ENCODE measurements at places on chromosomes 5 and 9.

DNA sequence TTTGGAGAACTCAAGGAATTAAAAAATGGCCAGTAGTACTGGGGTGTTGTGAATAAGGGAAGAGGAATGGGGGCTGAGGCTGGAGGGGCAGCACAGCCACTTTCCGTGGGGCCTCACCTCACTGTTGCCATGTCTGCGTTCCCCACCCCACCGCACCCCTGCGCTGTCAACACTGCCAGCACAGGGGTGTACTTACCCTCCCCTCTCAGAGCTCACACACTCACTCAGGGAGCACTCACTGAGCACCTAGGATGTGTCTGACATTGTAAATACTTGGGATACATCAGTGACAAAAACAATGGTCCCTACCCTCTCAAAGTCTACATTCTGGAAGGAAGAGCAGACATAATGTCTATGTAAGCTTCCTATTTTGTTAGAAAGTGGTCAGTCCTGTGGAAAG lies 3.4 kb upstream of the RPS14 start:
- DNase-seq: no peak

DNA sequence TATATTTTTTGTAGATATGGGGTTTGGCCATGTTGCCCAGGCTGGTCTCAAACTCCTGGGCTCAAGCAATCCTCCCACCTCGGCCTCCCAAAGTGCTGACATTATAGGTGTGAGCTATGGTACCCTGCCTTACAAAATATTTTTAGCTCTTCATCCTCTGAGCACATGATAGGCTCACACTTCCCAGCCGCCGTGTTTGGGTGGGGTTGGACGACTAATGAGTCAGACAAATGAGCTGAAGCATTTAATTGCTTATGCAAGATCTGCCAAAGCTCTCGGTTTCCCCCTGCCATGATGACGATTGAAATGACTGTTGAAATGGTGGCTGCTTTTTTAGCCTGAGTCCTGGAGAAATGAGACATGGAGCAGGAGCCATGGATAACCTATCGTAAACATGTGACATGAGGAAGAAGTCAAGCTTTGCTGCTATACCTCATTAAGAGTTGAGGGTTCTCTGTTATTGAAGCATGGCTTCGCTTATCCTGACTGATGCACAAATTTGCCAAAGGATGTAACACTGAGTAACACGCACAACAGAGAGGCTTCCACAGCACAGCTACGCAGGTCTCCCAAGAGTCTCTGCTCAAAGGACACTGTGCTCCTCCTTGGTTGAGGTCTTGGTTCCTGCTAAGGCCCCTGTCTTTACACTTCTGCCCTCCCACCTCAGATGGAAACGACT lies 48.2 kb upstream of the GFPT2 start:
- no peak for DNase-seq

GRCh38 chr9:74107692-74108091 lies 389.4 kb upstream of the RORB start:
- DNase-seq: no peak

DNA sequence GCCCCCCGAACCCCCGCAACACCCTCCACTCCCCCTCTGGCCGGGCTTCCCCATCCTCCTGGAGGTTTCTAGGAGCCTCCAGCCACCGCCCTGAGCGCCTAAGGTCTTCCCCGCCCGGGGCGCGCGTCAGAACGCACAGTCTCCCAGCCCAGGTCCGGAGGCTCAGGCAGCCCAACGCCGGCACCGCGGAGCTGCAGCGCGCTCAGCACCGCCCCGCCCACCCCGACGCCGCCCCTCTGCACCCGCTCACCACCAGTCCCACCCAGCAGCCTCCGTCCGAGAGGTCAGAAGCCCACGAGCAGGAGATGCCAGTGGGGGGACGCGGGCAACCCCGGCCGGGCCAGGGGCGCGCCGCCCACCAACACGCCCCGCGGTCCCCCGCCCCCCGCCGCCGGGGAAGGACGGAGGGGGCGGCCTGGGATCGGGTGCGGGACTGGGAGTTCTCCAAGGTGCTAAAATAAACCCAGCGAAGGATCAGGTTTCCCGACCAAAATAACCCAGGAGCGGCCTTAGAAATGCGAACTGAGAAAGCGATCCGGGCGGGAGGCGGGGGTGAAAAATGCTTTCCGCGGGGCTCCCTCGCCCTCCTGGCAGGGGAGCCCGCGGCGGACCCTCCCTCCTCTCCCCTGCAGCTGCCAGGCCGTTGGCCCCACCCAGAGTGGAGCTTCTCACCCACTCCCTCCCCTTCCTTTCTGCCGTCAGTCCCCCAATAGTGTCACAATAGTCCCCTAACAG lies 6.5 kb upstream of the FAM78A start:
- no peak for DNase-seq

DNA sequence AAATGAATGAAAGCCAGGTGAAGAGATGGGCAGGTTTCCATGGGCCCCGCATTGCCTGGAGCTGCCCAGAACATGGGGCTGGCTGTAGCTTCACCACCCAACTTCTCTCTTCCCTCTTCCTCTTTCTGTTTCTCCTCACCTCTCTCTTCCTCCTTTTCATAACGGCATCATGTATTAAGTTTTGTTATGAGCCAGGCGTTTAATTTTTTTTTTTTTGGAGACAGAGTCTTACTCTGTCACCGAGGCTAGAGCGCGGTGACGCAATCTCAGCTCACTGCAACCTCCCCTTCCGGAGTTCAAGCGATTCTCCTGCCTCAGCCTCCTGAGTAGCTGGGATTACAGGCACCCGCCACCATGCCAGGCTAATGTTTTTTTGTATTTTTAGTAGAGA lies 13.0 kb upstream of the SPINK4 start:
- no peak for DNase-seq

DNA sequence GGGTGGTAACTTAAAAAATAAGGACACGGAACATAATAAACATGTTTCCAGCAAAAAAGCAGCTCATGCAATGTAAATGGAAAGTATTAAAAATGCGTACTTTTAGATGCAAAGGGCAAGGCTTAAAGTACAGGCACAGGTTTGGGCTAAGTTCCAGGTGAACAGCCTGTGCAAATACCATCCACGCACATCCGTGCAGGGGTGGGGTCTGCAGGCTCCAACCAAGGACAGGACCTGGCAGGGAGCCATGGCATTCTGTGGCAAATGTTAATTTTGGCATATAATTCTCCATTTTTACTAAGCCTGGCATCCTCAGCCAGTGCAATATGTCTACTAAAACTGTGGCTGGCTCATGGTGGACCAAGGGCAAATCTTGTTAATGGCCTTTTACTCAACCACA lies 365.8 kb upstream of the DAP start:
- DNase-seq: no peak

GRCh38 chr9:133066181-133066983 lies 4.6 kb downstream of the CEL start:
- DNase-seq: no peak

DNA sequence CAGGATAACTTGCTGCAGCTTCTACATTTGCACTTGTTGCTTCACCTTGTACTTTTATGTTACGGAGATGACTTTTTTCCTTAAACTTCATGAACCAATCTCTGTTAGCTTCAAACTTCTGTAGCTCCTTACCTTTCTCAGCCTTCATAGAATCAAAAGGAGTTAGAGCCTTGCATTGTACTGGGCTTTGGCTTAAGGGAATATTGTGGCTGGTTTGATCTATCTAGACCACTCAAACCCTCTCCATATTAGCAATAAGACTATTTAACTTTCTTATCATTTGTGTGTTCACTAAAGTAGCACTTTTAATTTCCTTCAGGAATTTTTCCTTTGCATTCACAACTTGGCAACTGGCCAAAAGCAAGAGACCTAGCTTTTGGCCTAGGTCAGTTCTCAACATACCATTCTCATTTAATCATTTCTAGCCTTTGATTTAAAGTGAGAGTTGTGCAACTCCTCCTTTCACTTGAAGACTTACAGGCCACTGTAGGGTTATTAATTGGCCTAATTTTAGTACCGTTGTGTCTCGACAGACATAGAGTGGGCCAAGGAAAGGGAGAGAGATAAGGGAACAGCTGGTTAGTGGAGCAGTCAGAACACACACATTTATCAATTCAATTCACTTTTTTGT lies 63.7 kb downstream of the SHOC1 start:
- DNase-seq: no peak

- no peak for DNase-seq
Measured at GRCh38 chr5:160042671-160043070, 33.7 kb downstream of the TTC1 start.

DNA sequence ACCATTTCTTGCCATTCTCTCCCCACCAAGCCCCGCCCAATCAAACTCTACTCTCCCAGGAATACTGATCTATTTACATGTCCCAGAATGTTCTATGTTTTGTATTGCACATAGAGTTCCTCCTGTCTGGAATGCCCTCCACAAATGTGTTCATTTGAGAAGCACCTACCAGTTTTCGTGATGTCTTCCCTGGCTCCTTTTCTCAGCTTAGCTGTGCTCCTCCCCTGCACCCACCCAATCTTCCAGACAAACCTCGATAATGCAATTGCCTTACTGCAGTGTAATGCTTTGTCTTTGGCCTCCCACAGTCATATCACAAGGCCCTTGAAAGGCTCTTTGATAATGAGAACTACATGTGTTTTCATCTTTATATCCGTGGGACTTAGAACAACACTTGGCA lies 214.5 kb upstream of the ANKRD55 start:
- no peak for DNase-seq

GRCh38 chr5:132500931-132501628 lies 10.5 kb upstream of the IRF1 start:
- no peak for DNase-seq

DNA sequence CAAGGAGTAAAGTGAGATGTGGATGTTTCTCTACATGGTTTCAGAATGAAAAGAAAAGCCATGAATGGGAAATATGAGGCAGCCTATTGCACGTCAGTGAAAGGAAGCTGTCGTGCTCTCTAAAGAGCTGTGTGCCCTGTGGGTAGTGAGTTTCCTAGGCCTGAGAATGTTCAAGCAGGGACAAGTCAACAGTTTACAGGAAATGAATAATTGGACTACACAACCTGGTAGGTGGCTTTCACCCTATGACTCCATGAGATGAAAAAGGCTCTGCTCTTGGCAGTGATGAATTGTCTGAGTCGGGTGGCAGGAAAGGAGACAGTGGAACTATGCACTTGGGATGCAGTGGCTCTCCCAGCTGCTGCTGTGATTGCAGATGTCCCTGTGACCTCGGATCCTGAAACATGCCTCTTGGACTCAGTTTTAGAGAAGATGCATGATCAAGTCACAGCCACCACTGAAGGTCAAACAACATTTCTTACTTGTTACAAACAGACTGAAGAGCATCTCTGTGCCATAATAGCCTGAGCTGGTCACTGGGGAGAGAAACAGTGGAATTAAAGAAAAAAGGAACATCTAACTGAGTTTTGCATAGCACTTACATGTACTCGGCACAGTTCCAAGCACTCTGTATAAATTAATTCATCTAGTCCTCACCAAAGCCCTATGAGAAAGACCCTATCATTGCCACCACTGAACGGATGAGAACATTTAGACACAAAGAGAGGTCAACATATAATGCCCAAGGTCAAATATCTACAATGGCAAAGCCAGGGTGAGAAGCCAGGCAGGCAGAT lies 293.7 kb downstream of the SPOCK1 start:
- no peak for DNase-seq

DNA sequence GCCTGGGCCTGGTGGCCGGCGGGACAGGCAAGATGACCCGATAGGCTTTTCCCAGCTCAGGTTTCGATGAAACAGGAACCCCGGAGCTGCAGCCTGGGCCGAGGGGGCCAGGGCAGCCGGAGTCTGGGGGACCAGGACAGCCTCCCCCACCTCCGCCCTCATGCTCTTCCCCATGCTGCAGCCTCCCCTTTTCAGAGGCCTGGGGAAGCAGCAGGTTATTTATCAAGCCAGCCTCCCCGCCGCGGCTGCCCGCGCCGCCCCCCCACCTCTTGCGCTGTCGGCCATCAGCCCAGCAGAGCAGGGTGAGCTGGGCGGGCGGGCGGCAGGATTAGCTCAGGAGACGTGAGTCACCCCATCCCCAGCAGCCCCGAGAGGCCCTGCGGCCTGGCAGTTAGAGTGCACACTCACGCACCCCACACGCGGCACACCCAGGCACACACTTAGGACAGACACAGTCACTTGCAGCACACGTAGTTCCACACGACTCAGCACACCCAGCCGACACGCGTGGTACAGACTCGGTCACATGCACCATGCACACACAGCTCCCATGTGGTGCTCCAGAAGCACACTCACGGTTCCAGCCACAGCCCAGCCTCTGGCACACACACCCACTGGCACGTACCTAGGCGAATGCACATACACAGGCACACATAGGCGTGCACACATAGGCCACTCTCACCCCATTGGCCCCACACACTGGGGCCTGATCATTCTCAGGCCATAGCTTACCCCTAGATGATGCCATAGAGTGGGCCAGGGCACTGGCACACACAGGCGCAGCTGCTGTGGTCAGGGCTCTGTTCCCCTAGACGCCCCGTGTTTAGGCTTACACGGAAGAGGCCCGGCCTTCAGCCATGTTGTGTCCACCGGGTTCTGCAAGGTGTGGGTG lies 13.0 kb downstream of the CXXC5 start:
- DNase-seq: no peak

GRCh38 chr5:174549254-174549653 lies 175.1 kb upstream of the MSX2 start:
- no peak for DNase-seq

- no peak for DNase-seq
Measured at GRCh38 chr9:110089681-110090370, 118.1 kb downstream of the C9orf152 start.

DNA sequence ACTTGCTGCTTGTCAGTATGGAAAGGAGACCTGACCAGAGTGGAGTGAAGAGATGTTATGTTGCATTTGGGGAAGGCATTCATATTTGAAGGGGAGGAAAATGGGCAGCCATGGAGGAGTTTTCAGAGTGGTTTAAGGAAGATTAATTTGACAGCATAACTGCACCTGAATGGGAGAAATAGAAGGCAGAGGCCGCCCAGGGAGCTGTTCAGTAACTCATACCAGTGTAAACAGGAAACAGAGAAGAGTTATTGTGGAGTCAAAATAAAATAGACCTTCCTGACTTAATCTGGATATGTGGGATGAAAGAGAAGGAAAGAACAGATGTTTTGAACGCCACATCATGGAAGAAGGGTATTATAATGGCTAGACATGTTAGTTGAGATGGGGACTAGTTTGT lies 13.4 kb downstream of the SLC44A1 start:
- DNase-seq: no peak

Data from stimulated activated CD8-positive, alpha-beta memory T cell treated with anti-CD3 and anti-CD28 coated beads, Interleukin-15, amount 100 ng/mL, for 1 hour (primary cell).